HFF-Myc (cell line): ENCODE measurements at places on chromosomes 12 and 14.

DNA sequence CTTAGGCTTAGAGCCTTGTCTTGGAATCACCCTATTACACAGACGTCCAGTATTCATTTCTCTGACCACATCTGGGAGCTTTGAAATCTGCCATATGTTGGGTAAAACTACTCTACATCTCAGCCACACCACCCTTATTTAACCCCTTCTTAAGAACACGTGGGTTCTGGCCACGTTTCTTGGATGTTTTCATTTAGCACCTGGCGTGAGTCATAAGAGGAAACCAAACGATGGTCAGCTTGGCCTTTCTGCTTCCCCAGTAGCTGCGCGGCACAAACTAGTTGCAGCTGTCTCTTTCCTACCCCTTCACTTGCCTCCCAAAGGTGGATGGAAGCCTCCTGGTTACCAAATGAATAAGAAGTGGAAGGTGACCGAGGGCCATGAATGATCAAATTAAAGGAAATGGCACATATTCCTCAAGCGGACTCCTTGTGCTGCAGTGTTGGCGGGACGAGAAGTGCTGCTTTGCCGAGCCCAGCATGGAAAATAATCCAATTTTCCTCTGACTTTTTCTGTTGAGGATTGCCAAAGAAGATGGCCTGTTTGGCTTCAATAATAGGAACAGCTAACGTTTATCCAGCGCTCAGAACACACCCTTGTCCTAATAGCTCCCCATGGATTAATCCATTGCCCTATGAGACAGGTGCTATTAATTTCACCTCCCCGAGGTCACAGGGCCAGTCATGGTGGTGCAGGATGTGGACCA, 154.1 kb downstream of the ZNF664 start:
- peak; percentile 56 for DNase-seq

- DNase-seq: no peak
Measured at GRCh38 chr12:49776413-49776812, 35.1 kb downstream of the TMBIM6 start.

DNA sequence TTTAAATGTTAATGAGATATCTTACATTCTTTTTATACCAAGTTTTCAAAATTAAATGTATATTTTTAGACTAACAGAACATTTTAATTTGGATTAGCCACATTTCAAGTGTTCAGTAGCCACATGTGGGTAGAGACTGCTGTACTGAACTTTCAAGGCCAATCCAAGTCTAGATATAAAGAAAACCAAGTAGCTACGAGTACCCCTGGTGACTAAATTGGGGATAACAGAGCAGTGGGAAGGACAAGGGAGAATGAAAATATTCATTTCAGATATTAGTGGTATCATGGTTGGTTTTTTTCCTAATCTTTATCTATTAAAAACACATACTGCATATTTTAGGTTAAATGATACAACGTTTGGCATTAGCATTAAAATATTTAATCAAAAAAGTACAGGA, 69.4 kb upstream of the RHOJ start:
- DNase-seq: no peak

DNA sequence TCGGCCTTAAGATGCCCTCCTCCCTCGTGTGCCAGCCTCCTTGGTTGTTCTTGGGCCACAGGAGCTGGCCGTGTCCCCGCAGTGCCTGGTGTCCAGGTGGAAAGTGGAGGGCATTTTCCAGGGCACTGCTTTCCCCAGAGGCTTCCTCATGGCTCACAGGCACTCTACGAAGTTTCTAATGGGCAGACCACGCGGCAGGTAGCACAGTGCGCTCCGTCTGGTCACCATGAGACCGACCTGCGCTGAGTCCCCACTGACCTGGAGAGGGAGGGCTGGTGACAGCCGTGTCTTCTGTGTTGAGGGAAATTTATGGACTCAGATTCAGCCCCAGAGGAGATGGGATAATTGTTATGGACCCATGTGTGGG, 186.3 kb downstream of the ADGRD1 start:
- no peak for DNase-seq

GRCh38 chr12:57782243-57782607, 362 bp upstream of the TSFM start:
- DNase-seq: no peak

- DNase-seq: no peak
Measured at GRCh38 chr12:70028515-70028914, 203.5 kb downstream of the MYRFL start.

- no peak for DNase-seq
Measured at GRCh38 chr14:64730061-64730440, 25.8 kb downstream of the PLEKHG3 start.

- DNase-seq: no peak
Measured at GRCh38 chr14:105086833-105087307, 21.6 kb upstream of the GPR132 start.

- no peak for DNase-seq
Measured at GRCh38 chr14:91834571-91834970, 32.8 kb downstream of the TC2N start.

DNA sequence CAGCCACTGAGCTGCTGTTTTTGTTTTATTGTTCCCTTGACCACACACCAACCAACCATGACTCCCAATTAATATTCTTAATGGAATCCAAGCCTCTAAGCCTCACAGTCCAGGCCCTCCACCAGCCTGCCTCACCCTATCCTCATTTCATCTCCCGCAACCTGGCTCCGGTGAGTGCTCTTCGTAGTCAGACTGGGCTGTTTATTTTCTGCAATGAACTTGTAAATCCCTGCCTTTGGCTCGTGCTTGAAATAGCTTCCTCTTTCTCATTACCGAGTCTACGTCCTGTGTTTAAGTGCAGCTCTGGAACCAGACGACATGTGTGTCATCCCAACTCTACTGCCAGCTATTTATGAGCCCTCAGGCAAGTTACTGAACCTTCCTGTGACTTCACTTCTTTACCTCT, 12.4 kb upstream of the ETFBKMT start:
- DNase-seq: no peak
